ENCODE measurements at places on chromosomes 13 and 19.
A peak's percentile ranks its signal among the peaks of the same experiment; 100 is the strongest.

- DNase-seq: no peak
Measured at GRCh38 chr13:23903906-23904280, 6.6 kb upstream of the C1QTNF9B start.

- no peak for DNase-seq
Measured at GRCh38 chr19:39380521-39381502, 10.1 kb downstream of the PAF1 start.

- no peak for DNase-seq
Measured at GRCh38 chr13:88022431-88023208, 351.4 kb downstream of the SLITRK5 start.

GRCh38 chr13:31200637-31200971 is 829 bp downstream of the B3GLCT start:
- no peak for DNase-seq

DNA sequence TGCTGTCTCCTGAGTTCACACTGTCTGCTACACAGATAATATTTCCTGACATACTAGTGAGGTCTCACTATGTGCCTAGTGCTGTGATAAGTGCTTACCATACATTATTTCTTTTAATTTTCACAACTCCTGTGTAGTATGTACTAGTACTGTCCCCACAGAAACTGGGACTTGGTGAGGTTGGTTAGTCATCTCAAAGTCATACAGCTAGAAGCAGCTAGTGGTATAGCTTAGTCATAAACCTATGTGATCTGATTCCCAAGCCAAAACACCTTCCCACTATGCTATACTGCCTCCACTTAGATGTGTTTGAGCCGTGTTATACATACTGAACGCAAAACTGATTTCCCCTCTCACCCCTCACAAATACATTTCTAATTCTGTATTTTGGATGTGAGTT is 10.5 kb downstream of the MTMR6 start:
- no peak for DNase-seq

DNA sequence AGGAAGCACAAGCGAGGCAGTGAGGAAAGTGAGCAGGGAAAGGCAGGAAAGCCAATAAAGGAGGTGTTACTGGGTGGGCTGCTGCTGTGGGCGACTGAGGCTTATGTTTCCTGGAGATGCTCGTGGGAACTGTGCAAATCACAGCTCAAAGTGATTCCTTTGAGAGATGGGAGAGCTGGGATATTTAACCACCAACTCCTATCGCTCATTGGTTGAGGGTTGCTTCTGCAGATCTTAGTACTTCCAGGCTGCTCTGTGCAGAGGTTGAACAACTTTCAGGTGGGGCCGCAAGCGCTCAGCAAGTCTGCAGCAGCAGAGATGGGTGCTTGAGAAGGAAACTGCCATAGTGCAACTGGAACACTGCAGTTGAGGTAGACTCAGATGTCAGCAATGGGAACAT is 8.4 kb downstream of the PCDH8 start:
- no peak for DNase-seq

- DNase-seq: no peak
Measured at GRCh38 chr13:42125046-42125445, 76.6 kb downstream of the DGKH start.

GRCh38 chr13:106337096-106337850 is 198.2 kb downstream of the EFNB2 start:
- no peak for DNase-seq

- no peak for DNase-seq
Measured at GRCh38 chr13:46596466-46596865, 43.5 kb downstream of the LRCH1 start.

- DNase-seq: no peak
Measured at GRCh38 chr19:45780146-45780447, 2.2 kb downstream of the DMPK start.

- DNase-seq: peak; percentile 88
Measured at GRCh38 chr19:44746946-44747738, 1.4 kb upstream of the BCL3 start.

DNA sequence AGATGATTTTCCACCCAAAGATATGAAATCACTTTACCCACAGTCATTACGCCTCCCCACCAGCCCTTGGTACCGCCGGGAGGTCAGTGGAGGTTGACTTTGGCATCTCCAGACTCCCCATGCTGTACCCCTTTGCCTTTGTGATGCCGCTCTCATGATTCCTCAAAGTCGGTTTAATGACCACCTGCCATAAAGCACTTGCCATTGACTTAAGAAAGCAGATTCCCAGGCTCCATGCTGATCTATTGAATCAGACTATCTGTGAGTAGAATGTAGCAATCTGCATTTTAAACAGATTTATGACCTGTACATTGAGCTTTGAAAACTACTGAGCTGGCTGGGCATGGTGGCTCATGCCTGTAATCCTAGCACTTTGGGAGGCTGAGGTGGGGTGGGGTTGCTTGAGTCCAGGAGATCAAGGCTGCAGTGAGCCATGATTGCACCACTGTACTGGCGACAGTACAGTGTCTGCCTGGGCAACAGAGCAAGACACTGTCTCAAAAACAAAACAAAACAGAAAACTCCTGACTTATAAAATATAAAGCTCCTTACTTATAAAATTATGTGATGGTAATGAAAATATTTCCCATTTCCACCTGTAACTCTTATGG is 235.2 kb downstream of the KLF5 start:
- DNase-seq: no peak

GRCh38 chr19:10001899-10002298 is 8.4 kb downstream of the COL5A3 start:
- DNase-seq: no peak

- DNase-seq: no peak
Measured at GRCh38 chr19:45882652-45883585, 3.0 kb downstream of the IRF2BP1 start.

DNA sequence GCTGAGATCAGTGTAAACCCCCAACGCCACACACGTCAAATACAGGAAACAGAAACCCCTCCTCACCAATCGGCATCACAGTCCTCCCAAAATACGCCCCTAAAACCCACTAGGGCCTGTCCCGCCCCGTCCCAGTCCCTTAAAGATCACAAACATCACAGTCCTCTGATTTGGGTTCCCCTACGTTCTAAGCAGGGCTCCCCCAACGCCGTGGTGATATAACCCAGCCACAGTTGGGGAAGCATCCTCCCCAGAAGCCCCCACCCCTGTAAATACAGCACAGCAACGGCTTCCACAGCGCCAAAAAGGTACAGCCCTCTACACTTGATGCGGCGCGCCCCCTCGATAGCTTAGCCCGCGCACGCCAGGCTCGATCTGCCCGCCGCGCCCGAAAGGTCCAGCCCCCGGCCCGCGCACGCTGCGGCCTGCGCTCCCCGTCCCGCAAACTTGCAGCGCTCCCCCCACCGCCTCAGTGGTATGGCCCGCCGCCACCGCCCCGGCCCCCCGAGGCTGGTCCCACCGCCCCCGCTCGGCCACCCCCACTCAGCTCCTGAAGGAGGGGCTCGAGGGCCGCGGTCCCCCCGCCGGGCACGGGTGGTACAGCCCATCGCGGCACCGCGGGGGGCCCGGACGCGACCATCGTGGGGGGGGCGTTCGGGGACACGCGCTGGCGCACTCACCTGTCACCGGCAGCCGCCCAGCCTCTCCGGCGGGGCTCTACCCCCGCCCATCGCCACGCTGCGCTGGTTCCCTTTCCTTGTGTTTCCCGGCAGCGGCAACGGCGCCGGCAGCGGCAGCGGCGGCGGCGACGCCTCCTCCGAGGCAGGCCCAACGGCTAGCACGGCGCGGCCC is at the start of gene AKT2:
Gene AKT2 (minus strand): TSS at position 845 of the 852 bp plus-strand sequence. CDS start 20,078 bp downstream, outside the sequence.
- no peak for DNase-seq

DNA sequence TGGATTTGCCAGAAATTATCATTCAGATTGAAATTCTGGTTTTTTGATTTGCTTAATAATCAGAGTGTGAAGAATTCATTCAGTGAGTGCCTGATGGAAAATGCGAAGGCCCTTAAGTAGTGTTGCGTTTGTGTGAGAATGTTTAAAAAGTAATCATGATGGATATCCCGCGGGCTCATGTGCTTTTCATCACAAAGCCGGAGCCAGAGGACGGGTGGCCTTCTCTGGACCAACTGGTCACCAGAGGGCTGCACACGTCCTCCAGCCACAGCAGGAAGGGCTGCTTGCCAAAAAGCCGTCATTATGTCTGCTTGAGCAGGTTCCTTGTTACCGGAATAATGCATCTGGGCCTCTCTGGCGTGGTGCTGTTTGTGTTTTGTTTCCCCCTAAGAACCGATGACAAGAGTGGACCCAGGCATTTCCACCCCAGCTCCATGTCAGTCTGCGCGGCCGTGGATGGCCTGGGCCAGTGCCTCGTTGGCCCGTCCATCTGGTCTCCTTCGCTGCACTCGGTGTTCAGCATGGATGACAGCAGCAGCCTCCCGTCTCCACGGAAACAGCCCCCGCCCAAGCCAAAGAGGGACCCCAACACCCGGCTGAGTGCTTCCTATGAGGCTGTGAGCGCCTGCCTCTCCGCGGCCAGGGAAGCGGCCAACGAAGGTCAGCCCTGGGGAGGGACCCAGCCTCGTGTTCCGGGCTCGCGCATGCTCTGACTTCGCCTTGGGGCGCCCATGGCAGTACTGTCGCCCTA is 497.7 kb downstream of the MYO16 start:
- DNase-seq: no peak

DNA sequence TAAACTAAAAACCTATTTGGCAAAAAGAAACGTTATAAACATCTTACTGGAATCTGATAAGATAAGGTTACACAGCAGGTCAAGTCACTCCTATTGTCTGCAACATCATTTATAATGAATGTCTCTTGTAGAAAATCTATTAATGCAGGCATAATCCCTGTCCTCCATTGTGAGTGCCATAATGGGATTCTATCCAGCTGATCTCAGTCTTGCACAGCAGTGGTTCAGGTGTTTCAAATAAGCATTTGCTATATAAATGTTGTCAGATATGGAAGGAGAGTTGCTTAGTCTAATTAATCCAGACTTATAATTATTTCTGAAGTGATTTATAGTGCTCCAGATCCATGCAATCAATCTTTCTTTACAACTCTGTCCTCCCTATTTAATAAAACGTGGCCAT is 186.5 kb upstream of the ATXN8OS start:
- DNase-seq: no peak

DNA sequence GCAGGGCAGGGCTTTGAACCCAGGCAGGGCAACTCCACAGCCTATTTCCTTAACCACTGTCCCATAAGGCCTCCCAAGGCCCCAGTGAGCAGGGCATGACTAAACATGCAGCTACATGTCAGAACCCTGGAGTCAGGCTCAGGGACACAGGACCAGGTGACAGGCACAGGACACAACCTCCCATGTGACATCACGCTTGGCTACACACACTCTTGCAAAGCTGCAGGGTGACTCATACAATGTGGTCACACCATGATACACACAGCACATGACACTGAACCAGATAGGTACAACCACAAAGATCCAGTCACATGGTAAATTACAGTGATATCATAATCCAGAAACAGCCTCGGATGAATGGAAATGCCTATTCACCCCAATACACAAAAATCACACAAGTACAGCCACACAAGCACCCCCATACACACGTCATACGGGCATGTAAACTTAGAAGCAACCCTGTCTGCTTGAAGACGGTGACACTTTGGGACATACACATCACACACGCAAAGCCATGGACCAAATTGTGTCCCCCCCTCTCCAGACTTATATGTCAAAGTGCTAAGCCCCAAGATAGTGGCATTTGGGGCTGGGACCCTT is 14.5 kb downstream of the KLK4 start:
- no peak for DNase-seq

DNA sequence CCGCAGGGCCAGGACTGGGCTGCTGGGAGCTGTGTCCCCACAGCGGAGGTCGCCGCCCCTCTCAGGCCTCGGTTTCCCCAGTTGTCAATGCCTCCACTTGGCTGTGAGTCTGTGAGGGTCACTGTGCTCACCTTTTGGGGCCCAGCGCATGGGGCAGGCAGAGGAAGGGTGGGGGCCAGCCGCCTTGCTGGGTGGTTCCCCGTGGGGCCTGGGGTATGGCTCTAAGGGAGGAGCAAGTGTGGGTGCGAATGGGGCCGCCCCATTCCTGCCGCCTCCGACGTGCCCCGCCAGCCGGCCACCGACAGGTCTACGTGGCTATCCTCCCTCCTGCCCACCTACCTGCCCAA is 800 bp upstream of the FGF22 start:
- no peak for DNase-seq

DNA sequence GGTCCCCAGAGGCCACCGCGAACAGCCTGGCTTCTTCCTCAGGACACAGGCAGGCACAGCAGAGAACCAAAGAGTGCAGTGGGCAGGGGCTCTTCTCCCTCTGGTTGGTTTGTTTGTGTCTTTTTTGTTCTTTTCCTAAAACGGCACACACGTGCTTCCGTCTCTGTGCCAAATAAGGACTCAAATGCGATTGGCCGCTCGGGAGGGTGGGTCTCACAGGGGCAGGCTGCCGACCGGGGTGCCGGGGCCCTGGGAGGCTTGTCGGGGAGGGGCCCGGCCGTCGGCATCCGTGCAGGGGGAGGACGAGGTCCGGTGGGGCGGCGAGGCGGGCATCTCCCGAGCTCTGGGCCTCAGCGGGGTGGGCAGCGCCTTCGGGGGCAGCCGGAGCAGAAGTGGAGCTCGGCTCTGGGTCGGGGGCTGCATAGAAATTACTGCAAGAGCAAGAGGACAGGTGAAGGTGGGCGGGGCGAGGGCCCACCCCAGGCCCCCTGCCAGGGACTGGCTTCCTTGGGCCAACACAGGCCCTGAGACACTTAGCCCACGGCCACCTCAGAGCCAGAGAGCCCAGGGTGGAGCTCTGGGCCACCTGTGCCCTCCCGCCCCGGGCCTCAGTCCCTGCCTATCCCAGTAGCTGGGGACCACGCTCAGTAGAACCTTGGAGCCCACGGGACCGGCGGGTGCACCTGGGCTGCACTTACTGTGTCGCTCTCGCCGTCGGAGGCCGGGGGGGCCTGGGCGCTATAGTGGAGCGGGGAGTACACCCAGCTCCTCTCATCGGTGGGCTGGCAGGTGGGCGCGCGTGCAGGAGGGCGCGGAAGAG is 6.4 kb upstream of the CACTIN start:
- DNase-seq: no peak

DNA sequence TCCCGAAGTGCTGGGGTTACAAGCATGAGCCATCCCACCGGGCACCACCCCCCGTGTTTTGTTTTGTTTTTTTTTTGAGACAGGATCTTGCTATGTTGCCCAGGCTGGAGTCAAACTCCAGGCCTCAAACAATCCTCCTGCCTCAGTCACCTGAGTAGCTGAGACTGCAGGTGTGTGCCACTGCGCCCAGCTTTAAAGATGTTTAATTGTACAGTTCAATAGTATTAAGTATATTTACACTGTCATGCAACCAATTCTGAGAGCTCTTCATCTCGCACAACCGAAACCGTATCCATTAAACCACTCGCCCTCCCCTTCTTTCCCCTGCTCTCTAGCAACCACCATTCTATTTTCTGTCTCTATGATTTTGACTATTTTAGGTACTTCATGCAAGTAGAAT is 15.6 kb downstream of the NUCB1 start:
- no peak for DNase-seq

DNA sequence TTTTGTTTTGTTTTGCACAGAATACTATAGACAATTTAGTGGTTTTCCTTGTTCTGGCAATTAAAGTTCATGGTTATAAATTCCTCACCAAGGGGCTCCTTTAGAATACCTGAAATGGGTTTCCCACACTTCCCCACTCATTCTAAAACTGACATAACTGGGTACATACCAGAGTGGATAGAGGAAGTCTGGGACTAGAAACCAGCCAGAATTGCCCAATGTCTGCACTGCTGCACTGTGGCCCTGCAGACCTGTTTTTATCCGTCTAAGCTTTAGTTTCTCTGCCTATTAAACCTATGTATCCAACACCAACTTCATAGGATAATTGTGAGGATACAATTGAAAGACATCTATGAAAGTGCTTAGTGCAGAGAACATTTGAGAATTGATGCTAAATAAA is 498.6 kb downstream of the KCTD12 start:
- no peak for DNase-seq

GRCh38 chr19:55495646-55496349 is 7.6 kb downstream of the SSC5D start:
- DNase-seq: no peak

GRCh38 chr13:113754691-113755090 is 4.3 kb upstream of the TMEM255B start:
- DNase-seq: no peak

Data from HS-27A (cell line).